Smooth muscle cell of the brain vasculature (primary cell): ENCODE measurements at places on chromosomes 7 and 10.

DNA sequence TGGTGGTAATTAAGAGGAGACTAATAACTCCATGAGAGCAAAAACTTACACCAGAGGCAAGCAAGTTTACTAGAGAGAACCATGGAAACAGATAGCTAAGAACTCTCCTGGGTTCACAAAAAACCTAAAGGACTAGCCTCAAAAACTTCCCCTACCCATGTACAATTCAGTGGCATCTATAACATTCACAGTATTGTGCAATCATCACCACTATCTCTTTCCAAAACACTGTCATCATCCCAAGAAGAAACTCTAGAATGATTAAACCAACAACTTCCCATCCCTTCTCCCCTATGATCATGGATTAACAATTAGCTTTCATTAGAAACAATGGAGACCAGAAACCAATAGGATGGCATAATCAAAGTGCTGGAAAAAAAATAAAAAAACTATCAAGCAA lies 1038.3 kb downstream of the LRMDA start:
- DNase-seq, result no peak

GRCh38 chr10:12808014-12808613 lies 193.4 kb downstream of the CCDC3 start:
- DNase-seq, result no peak

DNA sequence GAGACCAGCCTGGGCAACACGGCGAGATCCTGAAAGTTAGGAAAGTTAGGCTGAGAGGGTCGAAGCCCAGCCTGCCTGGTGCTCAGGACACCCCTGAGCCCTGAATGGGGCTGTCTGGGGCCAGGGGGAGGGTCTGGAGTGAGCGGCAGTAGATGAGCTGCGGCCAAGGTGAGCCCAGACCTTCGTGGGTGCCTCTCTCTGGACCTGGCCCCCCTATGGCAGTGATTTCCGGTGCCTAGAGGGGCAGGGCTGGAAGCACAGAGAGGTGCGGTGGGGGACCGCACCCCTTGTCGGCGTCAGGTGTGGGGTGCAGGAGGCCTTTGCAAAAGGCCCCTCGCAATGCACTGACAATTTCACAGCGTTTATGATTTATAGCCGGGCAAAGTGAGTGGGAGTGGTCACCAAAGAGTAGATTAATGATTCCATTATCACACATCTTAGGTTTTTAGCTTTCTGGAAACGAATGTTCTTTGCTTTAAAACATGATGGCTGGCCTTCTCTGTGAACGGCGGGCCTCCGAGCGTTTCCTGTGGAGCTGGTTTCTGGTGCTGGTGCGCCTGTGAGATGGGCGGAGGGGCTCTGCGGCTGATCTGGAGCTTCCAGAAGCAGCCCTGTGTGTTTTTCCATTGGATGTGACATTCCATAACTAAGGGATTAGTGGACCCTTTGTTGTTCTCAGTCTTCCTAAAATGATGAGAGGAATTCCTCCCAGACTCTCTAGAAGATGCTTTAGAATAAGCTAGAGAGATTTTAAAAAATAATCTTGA lies 171.0 kb upstream of the ZNF32 start:
- DNase-seq, result no peak

DNA sequence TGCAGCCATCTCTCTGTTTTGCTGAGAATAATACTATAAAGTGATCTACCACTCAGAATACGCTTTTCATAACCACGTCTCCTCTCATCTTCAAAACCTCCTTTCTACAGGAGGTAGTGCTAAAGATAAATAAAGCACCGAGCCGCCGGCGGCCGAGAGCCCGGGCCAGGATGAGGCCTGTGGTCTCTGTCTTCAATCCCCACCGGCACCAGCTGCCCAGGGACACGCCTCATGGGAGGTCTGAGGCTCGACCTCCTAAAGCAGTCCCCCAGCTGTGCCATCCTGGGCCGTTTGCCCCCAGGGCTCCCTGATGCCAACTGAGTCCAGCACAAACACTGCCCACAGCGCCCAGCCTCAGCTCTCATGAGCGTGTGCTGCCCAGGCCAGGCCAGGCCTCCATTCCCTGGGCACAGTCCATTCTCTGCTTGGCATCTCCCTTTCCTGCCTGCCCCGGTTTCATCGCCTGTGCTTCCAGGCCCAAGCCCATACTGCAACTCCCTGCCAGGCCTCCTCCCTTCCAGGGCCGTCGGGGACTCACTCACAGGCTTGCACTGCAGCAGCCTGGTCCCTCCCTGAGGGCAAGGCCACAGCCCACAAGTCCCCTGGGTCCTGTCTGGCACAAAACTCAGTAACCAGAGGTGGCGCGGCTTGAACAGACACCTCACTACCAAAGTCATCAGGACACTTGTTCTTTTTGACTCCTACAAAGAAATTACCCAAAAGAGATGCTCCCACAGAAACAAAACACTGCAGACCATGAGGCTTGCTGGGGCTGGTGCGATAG lies 2.5 kb downstream of the INTS1 start:
- DNase-seq, result no peak

GRCh38 chr10:110637558-110638053 lies 6.5 kb upstream of the RBM20 start:
- no peak for DNase-seq
